ENCODE measurements at places on chromosomes 7 and 10.

GRCh38 chr10:109835257-109835656 lies 88.1 kb downstream of the XPNPEP1 start:
- no peak for DNase-seq

- DNase-seq: no peak
These were observed 15.6 kb upstream of the DGKI start for GRCh38 chr7:137862358-137862757.

GRCh38 chr10:89837165-89838043 lies 136.0 kb downstream of the KIF20B start:
- DNase-seq: peak; percentile 4

- DNase-seq: no peak
These were observed 36.6 kb downstream of the ADCY1 start for GRCh38 chr7:45610660-45611299.

GRCh38 chr7:6413637-6414036 lies 34.1 kb downstream of the DAGLB start:
- no peak for DNase-seq

DNA sequence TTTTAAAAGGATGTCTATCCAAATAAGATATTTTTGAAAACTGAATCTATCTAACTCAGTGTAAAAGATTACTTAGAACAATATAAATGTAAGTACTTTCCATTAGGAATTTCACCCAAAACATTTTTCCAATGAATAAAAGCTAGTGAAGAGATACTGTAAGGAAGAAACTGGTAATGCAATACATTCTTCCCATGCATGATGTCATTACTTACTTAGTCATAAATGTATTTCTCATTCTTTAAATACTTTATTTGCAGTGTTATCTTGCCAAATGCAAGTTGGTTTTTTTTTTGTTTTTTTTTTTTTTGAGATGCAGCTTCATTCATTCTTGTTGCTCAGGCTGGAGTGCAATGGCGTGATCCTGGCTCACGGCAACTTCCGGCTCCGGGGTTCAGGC lies 265.6 kb downstream of the PHF14 start:
- DNase-seq: no peak
